ENCODE measurements at places on chromosomes 4 and X.

DNA sequence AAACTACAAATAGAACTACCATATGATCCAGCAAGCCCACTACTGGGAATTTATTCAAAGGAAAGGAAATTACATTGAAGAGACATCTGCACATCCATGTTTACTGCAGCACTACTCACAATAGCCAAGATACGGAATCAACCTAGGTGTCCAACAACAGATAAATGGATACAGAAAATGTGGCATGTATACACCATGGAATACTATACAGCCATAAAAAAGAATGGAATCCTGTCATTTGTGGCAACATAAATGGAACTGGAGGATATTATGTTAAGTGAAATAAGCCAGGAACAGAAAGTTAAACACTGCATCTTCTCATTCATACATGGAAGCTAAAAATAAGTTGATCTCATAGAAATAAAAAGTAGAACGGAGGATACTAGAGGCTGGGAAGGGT is 58.1 kb downstream of the RPS3A start:
- no peaks in the 10 kb centered on the region for H3K36me3 ChIP-seq
- H3K27ac ChIP-seq: no peak overlapping the region
- H3K4me3 ChIP-seq: no peak overlapping the region
- H3K4me1 ChIP-seq: no peaks in the 10 kb centered on the region

- no peaks in the 10 kb centered on the region for H3K27me3 ChIP-seq
- H3K4me3 ChIP-seq: no peak overlapping the region
- no peaks in the 10 kb centered on the region for H3K4me1 ChIP-seq
- no peak for DNase-seq
- no peaks in the 10 kb centered on the region for H3K36me3 ChIP-seq
Observed at GRCh38 chrX:26109142-26109541, 29.0 kb upstream of the MAGEB18 start.

DNA sequence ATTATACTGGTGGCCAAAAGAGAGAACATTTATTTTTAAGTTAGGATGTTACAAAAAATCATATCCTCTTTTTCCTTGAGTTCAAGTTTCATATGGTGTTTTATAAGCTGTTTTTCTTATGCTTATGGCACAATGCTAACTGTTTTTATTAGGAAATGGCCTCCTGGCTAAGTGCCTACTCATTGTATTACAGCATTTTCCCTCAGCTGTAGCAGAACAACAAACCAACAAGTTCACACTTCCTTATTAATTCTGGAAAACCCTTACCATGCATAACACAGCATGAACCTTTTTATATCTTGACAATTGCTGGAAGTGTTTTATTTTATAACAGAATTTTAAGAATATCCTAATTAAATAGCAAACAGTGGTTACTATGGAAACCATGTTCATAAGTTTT is 165.8 kb downstream of the GASK1B start:
- H3K27me3 ChIP-seq: no peaks in the 10 kb centered on the region
- H3K27ac ChIP-seq: no peak overlapping the region

- no peaks in the 10 kb centered on the region for H3K36me3 ChIP-seq
- H3K4me3 ChIP-seq: no peak overlapping the region
- no peaks in the 10 kb centered on the region for H3K4me1 ChIP-seq
- no peaks in the 10 kb centered on the region for H3K27me3 ChIP-seq
- no peak overlapping the region for H3K27ac ChIP-seq
Observed at GRCh38 chr4:37503261-37503660, 182.9 kb downstream of the RELL1 start.

GRCh38 chr4:108709234-108709633 is 53.6 kb downstream of the ETNPPL start:
- no peaks in the 10 kb centered on the region for H3K4me1 ChIP-seq
- peak; percentile 29 for DNase-seq
- H3K36me3 ChIP-seq: no peaks in the 10 kb centered on the region
- H3K4me3 ChIP-seq: no peak overlapping the region
- no peak overlapping the region for H3K27ac ChIP-seq

DNA sequence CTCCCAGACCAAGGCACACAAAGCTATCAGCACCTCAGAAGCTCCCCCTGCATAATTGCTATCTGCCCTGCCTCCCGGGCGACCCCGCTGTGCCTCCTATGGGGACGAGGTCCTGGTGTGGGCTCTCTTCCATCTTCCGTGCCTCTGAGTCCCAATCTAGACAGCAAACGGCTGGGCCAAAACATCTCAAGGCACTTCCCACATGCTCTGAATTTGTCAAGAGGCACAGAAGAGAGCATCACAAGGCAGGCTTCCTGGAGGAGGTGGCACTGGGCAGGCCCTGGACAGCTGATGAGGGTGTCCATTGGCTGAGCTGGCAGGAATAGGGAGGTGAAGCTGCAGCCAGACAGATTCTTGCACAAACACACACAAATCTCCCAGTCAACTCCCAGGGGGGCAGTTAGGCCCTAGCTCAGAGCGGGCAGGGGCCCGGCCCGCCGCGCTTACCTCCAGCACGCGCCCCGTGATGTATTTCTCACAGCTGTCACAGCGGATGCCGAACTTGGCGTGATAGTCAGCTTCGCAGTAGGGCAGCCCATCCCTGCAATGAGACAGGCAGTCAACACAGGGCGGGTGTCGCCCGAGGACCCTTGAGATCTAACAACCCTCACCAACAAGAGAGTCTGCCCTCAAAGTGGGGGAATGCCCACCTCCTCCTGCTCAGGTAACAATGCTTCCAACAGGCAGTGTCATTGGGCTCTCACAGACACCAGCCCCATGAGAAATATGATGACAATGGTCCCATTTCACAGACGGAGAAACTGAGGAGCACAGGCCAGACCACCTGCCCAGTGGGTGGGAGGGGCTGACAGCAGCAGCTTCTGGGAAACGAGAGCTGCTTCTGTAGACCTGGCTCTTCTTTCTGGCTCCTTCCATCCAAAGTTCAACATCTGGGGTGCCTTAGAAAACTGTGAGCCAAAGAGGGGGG is 81.2 kb downstream of the ABLIM2 start:
- H3K4me3 ChIP-seq: no peak overlapping the region
- H3K36me3 ChIP-seq: no peaks in the 10 kb centered on the region
- no peaks in the 10 kb centered on the region for H3K27me3 ChIP-seq
- H3K4me1 ChIP-seq: peaks cover 4% of the 10 kb centered on the region
- no peak for DNase-seq

DNA sequence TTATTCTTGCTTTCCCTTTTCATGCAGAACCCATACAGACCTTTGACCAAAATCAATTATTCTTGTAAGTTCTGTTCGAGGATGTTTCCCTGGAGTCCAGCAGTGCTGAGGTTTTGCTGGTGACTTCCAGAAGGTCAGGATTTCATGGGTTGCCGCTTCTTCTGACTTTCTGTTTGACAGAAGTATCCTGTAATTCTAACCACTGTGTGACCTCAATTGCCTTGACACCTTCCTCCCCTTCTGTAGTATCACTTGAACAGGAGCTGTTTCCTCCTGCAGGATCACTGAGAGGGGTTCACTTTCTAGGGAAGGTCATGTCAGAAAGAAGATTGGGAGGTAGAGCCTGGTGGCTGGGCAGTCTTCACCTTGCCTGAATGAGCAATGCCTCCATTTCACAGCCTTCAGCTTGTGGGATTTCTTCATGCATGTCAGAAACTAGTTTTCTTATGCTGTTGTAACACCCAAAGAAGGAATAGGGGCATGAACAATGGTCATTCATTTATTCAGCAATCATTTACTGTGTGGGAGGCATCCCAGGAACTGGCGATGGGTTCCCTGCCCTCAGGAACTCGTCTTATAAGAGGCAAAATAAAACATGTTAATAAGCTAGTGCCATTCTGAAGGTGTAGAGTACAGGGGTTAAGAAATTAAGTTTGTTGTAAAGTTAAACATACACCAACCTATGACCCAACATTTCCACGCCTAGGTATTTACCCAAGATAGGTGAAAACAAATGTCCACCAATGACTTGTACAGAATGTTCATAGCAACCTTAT is 205.9 kb downstream of the SOWAHB start:
- DNase-seq: no peak
- H3K4me3 ChIP-seq: no peak overlapping the region
- H3K27ac ChIP-seq: no peak overlapping the region
- no peaks in the 10 kb centered on the region for H3K27me3 ChIP-seq

DNA sequence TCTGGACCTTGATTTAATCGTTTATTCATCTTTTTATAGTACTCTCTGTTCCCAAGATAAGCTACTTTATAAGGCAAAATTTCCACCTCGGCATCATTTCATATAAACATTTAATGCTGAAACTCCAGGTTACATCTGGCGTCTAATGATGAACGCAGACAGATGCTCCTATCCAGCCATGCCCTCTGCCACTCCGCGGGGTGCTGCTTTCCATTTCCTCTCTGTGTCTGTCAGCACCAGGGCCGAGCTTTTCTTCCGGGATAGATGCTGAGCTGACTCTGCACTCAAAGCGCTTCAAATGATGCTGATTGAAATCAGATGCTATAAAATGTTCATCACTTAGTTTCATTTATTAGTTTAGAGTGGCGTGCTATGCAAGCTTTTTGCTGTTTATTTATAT is 80.5 kb upstream of the HELT start:
- DNase-seq: no peak
- H3K4me3 ChIP-seq: no peak overlapping the region
- H3K36me3 ChIP-seq: no peaks in the 10 kb centered on the region
- H3K27me3 ChIP-seq: no peaks in the 10 kb centered on the region

DNA sequence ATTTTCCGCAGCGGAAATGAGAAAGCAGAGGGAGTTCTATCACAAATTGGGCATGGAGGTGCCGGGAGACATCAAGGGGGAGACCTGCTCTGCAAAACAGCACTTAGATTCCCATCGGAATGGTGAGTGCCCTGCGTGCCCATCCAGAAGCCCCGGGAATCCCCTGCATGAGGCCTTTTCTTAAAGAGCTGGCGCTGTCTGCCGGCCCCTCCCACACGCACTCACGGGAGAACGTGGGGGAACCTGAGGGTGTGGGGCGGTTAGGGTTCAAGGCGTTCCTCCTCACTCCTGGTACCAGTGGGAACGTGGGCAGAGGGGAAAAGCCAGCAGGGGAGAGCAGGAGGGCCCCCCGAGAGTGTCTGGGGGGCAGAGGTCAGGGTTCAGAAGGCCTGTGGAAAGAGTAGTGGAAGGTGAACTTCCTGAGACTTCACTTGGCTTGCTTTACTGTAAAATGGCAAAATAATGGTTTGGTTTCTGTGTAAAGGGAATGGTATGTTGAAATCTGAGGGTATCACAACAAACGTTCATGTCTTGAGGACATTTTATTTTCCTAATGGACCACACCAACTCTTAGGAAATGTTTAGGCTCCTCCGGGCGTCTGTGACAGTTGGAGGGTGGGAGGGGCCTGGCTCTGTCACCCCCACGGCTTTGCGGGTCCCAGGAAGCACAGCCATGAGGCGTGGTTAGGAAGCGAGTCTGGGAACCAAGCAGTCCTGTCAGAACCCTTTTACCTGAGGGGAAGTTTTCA is 38.0 kb downstream of the PCGF3 start:
- H3K27me3 ChIP-seq: no peaks in the 10 kb centered on the region
- peaks cover 9% of the 10 kb centered on the region for H3K36me3 ChIP-seq
- H3K4me1 ChIP-seq: no peaks in the 10 kb centered on the region
- no peak overlapping the region for H3K27ac ChIP-seq
- no peak overlapping the region for H3K4me3 ChIP-seq

DNA sequence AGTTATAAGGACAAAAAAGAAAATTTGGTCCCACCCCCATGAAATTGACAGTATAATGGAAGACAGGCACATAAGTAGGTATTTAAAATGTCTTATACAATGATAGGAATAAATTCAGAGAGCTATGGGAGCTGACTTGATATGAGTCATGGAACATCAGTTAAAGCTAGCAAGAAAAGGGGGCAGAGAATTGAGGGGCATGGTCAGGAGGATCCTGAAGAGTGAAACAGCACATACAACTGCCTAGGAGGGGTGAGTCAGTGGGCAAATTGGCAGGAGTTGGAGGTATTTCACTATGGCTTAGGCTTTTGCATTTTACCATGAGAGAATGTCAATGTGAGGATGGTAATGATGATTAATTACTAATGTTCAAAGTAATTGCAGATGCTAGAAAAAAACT is 95.4 kb upstream of the BANK1 start:
- no peak overlapping the region for H3K27ac ChIP-seq
- H3K27me3 ChIP-seq: no peaks in the 10 kb centered on the region
- no peaks in the 10 kb centered on the region for H3K36me3 ChIP-seq

GRCh38 chrX:31506360-31506759 is 434.5 kb upstream of the FTHL17 start:
- no peaks in the 10 kb centered on the region for H3K4me1 ChIP-seq
- no peaks in the 10 kb centered on the region for H3K36me3 ChIP-seq
- H3K4me3 ChIP-seq: no peak overlapping the region
- no peaks in the 10 kb centered on the region for H3K27me3 ChIP-seq
- DNase-seq: no peak

GRCh38 chrX:93319609-93320008 is 353.8 kb downstream of the NAP1L3 start:
- H3K36me3 ChIP-seq: no peaks in the 10 kb centered on the region
- H3K27me3 ChIP-seq: no peaks in the 10 kb centered on the region
- H3K4me1 ChIP-seq: no peaks in the 10 kb centered on the region
- H3K4me3 ChIP-seq: no peak overlapping the region
- no peak for DNase-seq

- H3K27me3 ChIP-seq: no peaks in the 10 kb centered on the region
- H3K27ac ChIP-seq: no peak overlapping the region
- no peaks in the 10 kb centered on the region for H3K4me1 ChIP-seq
- no peaks in the 10 kb centered on the region for H3K36me3 ChIP-seq
Observed at GRCh38 chr4:142353149-142353738, 492.9 kb downstream of the INPP4B start.

DNA sequence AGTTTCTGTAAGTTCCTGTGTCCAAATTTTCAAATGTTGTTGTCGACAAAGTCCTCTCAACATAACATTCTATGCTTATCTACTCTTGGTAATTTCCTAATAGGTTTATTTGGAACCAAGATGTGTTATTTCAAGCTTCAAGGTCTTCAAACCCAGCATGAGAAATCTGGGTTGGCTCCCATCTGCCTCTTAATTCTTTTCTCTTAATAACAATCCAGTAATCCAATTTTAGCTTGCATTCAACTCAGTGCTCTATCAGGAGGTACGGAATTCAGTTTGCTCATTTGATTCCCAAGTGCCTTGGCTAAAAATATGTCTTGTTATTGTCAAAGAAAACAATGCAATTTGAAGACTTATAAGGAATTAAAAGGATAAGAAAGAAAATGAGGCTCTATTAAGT is 235.5 kb upstream of the MID1 start:
- H3K27me3 ChIP-seq: no peaks in the 10 kb centered on the region
- H3K4me1 ChIP-seq: no peaks in the 10 kb centered on the region
- H3K36me3 ChIP-seq: no peaks in the 10 kb centered on the region
- no peak overlapping the region for H3K4me3 ChIP-seq
- H3K27ac ChIP-seq: no peak overlapping the region

GRCh38 chr4:138184886-138185285 is 57.3 kb downstream of the SLC7A11 start:
- H3K4me3 ChIP-seq: no peak overlapping the region
- DNase-seq: no peak
- no peak overlapping the region for H3K27ac ChIP-seq
- H3K27me3 ChIP-seq: no peaks in the 10 kb centered on the region
- no peaks in the 10 kb centered on the region for H3K36me3 ChIP-seq

GRCh38 chr4:55853484-55854046 is at the start of gene EXOC1:
Gene EXOC1, plus strand, starts transcription at chr4:55853648. Its CDS starts 4,676 bp downstream, at chr4:55858324.
- no peak within 1 kb of the TSS for H3K27ac ChIP-seq
- peak within 1 kb of the TSS; percentile 91 for H3K4me3 ChIP-seq
- H3K4me1 ChIP-seq: peaks cover 5% of the 10 kb centered on the region
- H3K27me3 ChIP-seq: no peaks in the 10 kb centered on the region
- no peaks in the 10 kb centered on the region for H3K36me3 ChIP-seq
- DNase-seq: peak; percentile 98
